AML-193 (cell line): ENCODE measurements at places on chromosomes 6 and 20.

DNA sequence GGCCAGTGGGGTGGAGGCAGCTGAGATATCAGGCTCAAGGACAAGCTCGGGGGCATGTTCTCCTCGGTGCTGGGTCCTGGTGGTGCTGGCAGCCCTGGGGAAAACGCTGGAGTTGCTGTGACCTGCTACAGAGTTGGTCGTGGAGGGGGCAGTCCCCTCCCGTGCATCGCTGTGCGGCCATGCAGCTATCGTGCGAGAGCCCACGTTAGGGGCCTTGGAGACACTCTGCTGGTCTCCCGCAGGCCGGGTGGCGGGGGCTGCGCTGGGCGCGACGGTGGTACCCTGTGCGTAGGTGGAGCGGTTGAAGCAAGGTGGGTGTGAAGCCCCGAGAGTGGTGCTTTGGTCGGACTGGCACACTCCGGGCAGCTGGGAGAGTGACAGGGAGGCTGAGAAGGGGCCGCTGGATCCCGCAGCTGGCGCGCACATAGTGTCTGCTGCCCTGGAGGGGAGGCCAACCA is 12.0 kb downstream of the LRRN4 start:
- no peak for DNase-seq

DNA sequence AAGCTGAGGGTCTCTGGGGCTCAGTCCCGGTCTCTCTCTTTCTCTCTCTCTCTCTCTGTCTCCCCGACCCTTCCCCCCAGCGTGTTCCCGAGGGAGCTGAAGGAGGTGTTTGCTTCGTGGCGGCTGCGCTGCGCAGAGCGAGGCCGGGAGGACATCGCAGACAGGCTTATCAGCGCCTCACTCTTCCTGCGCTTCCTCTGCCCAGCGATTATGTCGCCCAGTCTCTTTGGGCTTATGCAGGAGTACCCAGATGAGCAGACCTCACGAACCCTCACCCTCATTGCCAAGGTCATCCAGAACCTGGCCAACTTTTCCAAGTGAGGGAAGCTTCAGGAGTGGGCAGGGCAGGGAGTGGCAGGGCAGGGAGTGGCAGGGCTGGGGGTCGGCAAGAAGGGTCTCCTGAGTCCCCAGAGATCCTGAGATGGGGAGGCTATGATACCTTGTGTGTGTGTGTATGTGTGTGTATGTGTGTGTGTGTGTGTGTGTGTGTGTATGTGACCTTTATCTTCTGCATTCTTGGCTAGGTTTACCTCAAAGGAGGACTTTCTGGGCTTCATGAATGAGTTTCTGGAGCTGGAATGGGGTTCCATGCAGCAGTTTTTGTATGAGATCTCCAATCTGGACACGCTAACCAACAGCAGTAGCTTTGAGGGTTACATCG is 13.6 kb upstream of the ZBTB9 start:
- DNase-seq, result no peak

DNA sequence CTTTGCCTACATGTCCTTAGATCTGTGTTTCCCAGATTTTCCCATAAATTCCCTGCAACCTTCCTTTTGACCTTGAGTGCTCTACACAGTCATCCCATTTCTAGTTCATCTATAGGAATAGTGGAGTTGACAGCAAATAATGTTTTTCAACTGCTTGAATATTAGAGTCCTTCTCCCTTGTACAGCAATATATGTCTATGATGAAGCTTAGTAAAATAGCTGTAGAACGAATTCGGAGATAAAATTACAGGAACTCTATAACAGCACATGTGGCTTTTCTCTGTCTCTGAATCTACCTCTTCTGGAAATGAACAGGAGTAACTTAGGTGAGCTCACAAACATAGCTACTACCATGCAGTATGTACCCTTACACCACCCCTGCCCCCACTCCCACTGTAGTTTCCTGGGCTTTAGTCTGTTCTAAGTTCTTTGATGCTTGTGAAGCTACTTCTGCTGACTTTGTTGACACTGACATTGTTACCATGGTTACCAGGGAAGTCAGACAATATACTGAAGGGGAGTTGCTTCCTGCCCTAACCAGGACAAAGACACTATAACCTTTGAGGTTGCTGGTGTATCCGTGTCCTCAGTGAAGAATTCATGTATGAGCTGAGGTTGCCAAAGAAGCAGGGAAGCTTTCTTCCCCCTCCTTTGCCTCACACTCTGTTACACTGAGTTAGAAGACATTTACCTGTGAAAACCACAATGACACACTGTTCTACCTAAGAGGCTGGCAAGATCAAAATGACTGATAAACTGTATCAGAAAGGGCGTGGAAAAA is 35.8 kb upstream of the SHLD1 start:
- DNase-seq, result no peak

- no peak for DNase-seq
These were observed 853 bp downstream of the SLC22A3 start for GRCh38 chr6:160349020-160349441.

GRCh38 chr6:81309811-81310210 is 442.7 kb downstream of the TENT5A start:
- DNase-seq, result no peak

DNA sequence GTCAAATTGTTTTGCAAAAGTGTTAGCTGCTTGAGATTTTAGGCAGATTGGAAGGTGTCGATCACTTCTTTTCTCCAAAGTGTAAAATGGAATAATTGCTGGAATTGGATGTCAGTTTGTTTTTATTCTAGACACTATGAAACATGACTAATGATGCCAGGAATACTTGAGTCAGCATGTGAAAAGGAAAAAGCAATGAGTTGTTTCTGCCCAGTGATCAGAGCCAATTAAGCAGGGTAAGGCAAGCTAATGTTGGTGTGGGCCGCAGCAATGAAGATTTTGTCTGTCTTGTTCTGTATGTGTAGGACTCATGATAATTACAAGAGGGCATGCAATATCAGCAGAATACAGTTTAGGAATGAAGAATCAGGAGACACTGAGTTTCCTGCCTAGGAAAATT is 110.3 kb downstream of the CARMIL1 start:
- no peak for DNase-seq

DNA sequence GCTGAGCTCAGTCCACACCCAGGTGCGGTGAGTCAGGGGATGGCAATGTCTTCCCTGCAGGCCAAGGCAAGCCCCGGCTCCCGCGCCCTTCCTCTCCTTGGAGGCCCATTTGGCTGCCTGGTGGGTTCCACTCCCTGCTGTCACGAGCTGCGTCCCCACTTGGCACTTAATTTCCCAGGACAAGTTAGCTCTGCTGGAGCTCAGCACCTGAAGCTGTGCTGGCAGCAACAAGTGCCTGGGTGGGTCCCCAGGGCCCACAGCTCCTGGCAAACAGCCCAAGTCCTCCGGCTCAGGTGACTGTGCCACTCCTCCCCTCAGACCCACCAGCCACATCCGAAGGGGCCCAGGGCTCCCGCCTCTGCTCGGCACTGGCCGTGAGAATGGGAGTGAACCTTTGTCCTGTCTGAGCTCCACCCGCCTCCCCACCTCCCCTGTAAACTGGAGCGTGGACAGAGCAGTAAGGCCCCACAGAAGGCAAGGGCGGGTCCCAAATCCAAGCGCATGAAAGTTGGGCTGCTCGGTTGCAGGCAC is 16.9 kb downstream of the LAMA5 start:
- no peak for DNase-seq

- no peak for DNase-seq
These were observed 121.6 kb downstream of the HIVEP2 start for GRCh38 chr6:142823256-142823902.

- DNase-seq, result no peak
These were observed 12.9 kb downstream of the PHACTR1 start for GRCh38 chr6:12729467-12729866.

GRCh38 chr20:11691766-11692165 is 225.9 kb upstream of the BTBD3 start:
- DNase-seq, result no peak

DNA sequence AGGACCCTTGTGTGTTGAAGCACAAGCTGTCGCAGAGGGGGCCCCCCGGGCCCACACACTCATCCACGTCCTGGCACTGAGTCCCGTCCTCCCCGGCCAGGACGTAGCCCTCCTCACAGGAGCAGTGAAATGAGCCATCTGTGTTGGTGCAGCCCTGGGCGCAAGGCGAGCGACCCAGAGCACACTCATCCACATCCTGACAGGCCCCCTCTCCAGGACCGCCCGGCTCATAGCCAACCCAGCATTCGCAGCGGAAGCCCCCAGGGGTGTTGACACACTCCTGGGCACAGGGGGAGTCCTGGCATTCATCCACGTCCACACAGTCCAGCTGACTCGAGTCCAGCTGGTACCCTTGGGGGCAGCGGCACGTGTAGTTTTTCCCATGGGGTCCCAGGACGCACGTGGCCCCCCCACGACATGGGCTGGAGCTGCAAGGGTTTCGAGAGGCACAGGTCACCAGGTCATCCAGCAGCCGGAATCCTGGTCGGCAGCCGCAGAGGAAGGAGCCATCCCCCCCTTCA is 1.2 kb downstream of the CD93 start:
- DNase-seq, result no peak

GRCh38 chr20:19815553-19815991 is 57.5 kb downstream of the RIN2 start:
- no peak for DNase-seq

DNA sequence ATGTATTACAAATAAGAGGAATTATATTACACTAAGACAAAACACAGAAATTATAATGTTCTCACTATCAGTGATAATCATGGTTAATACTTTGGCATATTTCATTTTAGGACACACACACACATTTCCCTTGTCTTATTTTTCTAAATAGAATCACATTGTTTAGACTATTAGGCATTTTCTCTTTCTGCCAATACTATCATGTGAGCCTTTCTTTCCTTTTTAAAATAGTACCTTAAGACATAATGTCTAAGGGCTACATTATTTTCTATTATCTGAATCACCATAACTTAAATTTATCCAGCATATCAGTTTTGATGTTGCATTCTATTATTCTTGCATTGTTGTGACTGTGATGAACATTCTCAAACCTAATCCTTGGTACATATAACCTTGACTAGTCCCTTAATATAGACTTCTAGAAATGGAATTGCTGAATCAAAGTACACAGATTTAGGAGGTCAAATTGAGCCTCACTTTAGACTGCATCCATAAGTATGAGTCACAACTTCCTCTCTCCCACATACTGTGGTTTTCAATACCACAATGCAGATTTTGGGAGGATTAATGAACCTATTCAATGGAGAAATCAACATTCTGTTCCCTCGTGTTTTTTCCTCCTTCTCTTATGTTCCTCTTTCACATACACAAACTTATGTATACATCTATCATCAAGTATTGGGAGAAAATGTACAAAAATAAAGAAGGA is 212.6 kb downstream of the MOXD1 start:
- no peak for DNase-seq

DNA sequence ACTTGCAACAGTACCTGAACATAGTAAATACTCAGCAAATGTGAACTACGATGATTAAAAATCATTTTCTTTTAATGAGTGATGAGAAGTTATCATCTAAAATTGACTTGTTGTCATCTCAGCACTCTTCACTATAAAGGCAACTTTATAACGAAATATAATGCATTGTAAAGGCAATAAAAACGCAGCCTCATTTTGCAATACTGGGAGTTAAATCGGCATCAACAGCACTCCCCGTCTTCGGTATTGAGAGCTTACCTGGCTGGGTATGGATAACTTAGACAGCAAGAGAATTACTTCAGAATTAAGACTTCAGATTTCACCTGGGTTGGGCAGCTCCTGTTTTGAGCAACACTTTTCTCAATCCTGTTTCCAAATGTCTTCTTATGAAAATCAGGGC is 20.8 kb downstream of the NKX2-2 start:
- no peak for DNase-seq

DNA sequence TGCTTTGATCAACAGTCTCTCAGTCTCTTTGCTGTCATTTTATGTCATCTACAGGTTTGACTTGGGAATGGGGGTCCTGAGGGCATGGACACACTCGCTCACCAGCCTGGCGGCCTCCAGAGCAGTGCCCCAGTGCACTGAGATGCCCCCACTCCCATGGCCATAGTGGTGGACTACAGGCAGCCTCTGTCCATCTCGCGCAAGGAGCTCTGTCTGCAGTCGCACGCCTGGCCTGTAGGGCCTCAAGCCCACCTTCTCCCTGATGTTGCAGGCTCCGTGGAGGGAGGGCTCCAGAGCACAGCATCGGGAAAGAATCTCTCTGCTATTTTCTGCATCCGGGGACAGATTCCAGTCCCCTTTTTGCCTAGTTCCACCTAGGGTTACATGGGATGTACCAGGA is 22.6 kb downstream of the DDO start:
- DNase-seq, result no peak

- DNase-seq, result peak; percentile 31
These were observed 30.1 kb downstream of the SF3B5 start for GRCh38 chr6:144065213-144065660.

GRCh38 chr20:59412875-59413284 is 112.5 kb downstream of the EDN3 start:
- DNase-seq, result no peak

DNA sequence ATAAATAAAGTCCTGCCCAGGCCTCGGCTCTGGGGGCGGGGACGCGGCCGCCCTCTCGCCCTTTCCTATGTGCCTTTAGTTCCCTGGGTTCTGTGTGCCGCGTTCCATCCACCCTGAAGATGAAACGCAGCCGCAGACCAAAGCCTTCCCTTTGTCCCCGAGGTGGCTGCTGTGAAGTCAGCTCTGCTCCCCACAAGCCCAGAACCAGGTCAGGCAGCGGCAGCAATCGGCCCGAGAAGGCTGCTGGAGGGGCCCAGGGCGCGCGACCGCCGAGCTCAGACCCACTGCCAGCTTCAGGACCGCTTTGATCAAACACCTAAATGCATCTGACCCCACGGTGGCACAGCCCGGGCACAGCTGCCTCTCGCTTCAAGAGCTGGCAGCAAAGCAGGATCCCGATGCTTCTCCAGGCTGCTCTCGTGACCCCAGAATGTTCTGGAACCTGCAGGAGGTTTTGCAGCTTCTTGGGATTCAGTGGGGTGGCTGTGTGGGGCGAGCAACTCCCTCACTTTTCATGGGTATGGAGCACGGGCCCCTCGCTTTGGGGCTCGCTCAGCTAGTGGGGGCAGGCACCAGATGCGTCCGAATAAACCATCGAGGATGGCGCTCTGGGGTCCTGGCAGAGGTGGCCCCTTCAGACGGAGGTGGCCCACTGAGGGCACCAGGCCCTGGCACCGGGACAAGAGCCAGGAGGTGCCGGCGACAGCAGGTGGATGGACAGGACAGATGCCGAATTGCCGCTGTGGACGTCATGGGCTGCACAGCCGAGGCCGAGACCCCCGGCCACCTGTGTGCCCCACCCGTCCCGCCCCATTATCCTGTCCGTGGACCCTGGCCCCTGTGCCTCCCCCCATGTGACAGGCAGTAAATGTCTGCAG is 13.0 kb downstream of the CHRNA4 start:
- no peak for DNase-seq

GRCh38 chr6:2773449-2773848 is 8.3 kb downstream of the WRNIP1 start:
- no peak for DNase-seq

DNA sequence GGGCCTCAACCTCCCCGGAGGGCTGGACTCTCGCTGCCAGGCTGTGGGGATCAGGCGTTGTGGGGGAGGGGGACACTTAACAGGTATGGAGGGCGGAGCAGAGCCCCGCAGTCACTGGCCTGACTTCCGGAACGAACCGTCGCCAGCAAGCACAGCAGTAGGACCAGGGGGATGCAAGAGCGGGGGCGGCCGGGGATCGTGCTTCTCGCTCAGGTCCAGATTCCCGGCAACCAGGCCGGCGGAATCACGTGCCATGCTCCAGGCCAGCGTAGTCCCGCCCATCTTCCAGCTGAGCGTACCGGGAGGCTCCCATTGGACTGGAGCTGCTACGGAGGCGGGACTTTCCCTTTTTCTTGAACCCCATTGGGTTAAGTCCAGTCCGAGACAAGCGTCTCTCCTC is 10.0 kb upstream of the POU5F1 start:
- no peak for DNase-seq
